ENCODE measurements at places on chromosomes 1 and 21.
A peak's percentile ranks its signal among the peaks of the same experiment; 100 is the strongest.

DNA sequence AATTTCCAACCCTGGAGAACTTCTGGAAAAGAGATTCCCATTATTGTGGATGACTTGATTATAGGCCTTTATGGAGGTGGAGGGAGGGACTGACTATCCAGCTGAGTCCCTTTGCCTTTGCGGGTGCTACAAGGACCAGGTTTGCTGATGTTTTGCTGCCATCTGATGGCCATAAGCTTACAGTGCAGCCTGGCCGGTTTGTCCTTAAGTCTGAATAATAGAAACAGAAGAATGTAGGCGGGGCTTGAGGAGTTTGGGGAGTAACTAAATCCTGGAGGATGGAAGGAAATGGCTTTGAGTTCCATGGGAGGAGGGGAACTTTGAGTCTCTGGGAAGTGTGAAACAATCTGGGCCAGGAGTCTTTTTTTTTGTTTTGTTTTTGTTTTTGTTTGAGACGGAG lies 55.7 kb upstream of the CD1D start:
- DNase-seq, result peak; percentile 10

- no peak for DNase-seq
Measured at GRCh38 chr1:62991152-62991551, 207.2 kb downstream of the ATG4C start.

GRCh38 chr1:203283597-203283996 lies 21.7 kb upstream of the BTG2 start:
- DNase-seq, result no peak

DNA sequence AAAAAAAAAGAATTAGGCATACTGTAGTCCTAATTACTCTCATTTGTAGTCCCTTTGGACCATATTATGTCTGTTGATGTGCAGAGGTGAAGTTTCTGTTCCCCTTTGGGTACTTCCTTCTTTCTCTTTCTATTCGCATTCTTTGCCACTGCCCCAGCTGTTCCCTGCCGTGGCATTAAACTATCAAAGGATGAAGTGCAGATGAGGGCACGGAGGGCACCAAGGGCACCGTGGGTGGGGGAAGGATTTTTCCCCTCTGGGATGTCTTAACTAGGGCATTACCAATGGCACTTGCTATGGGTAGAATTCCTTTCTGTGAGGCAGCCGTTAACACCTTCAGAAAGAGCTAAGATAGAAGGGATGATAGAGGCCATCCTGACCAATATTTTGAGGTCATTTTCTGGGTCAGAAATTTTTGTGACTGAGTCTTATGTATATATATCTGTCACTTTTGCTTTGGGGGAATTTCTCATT lies 4.9 kb upstream of the MAPKAPK2 start:
- DNase-seq, result no peak

DNA sequence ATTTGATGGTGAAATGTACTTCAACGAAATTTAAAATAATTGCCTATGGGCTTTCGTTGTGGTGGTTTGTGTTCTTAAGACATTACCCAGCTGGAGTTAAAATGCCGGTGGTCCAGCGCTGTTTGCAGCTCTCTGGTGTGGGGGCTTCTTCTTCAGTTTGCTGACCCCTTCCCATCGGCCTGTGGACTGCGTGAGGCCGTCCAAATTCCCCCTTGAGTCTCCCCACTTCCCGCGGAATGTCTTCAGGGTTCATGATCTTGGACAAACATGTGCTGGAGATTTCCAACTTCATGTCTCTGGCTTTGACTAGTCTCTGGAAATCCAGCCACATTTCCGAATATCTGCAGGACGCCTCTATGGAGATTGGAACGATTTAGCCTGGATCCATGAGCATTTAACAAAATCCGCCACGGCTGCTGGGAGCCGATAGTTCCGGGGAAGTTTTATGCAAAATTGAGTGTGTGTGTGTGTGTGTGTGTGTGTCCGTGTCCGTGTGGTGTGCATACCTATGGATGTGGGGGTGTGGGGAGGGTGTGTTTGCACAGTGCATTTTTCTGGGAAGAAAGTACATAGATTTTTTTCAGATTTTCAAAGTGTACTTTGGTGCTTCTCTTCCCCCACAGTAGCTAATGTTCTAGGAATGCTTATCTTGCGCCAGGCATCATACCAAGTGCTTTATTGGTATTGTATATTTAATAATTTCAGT lies 117.2 kb downstream of the PCP4 start:
- no peak for DNase-seq

- DNase-seq, result no peak
Measured at GRCh38 chr1:93828367-93828755, 50.6 kb downstream of the DNTTIP2 start.

GRCh38 chr1:205492201-205492667 lies 12.2 kb upstream of the CDK18 start:
- peak; percentile 81 for DNase-seq

GRCh38 chr21:17784180-17784598 lies 35.0 kb downstream of the C21orf91 start:
- DNase-seq, result no peak

GRCh38 chr21:38042246-38042645 lies 126.0 kb upstream of the KCNJ6 start:
- DNase-seq, result no peak

GRCh38 chr1:182283746-182284544 lies 107.6 kb downstream of the GLUL start:
- no peak for DNase-seq

DNA sequence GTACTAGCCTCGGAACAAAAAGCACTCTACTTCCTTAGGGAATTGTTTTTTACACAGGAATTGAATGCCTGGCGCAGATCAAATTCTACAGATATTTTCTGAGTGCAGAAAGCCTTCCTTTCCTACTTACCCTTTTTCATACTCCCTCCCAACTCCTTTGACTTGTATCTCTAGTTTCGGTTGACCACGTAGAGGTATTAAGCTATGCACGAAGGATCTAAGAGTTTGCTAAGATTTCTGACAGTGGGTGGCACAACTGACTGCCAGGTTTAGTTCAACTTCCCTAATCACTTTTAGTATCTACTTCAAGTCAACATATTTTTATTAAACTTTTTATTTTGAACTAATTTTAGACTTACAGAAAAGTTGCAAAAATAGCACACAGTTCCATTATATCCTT lies 5.0 kb downstream of the TOR1AIP2 start:
- DNase-seq, result no peak

DNA sequence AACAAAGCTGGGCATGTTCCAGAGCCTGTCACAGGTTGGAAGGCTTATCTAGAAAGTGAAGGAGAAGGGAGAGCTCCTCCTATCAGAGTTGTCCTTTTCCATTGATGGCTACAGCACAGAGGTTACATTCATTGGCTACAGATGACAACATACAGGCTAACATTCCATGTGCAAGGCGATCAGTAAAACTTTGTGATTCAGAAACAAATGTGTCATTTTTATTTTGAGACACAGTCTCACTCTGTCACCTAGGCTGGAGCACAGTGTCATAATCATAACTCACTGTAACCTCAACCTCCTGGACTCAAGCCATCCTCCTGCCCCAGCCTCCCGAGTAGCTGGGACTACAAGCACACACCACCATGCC lies 32.6 kb downstream of the TRIM67 start:
- DNase-seq, result no peak

DNA sequence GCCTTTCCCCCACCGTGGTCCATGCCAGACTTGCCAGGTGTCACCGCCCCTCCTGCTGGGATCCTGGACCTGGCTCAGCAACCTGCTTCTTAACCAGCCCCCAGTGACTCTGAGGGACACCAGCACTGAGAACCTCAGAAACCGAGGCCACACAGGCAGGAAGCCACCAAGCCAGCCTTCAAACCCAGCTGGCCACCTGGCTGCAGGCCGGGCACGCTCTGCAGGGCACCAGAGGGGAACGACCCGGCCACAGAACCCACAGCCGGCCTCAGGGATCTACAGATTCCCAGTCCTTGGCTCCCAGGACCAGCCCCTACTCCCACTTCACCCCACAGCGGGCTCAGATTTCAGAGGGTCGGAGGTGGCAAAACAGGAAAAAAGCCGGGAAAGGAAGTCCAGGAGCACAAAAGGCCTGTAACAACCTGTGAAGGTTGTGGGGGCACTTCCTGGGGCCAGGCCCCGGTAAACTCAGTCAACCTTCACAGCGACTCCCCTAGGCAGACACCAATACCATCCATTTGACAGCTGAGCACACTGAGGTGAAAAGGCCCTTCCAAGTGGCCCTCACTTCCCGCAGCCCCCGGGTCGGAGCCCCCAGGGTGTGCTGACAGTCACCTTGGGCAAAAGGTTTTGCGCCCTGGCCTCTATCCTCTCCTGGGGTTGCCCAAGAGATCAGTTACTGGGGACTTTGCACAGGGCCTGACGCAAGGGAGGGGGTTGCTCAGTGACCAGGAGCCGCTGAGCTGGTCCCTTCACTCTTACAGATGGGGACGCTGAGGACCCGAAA lies 14.1 kb downstream of the RUNX3 start:
- DNase-seq, result no peak

DNA sequence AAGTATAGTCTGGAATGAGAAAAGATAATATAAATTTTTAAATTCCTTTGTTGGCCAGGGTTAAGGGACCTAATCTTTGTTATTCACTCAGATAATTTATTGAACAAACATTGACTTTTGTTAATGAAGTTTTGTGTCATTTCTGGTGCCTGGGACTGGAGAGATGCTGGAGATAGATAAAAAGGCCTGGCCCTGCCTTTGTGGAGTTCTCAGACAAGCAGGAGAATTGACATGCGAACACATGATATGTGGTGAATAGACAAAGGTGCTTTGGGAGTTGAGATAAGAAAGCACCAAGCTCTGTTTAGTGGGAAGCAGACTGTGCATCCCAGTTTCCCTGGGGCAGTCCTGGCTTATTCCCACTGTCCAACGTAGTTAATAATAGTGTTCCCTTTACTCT lies 8.5 kb downstream of the C1orf21 start:
- no peak for DNase-seq

DNA sequence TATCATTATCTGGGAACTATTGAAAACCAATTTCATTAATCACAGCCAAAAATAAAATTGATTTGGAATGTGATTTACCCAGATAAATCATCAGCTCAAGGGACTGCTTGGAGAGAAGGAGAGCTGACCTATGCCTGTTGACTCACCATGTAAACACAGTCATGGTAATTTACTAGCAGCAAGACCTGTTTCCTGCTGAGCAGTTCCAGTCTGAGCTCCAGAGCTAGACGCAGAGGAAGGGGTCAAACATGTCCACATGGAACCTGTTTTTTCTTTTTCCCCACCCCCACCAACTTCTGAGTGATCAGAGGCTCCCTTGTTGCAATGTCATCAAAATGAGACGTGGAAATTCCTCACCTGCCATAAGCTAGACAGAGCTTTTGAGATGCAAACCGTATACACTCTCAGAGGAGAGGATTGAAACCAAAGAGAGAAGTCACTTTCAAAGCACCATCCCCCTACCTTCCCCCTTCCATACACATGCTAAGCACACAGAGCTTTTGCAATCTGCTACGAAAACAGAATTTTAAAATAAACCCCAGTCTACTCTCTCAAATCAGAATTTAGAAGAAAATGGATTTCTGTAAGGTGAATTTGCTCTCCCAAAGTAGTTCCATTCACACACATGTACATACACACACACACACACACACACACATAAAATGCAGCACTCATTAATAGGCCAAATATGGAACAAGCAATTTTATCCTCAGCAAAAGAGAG lies 55.9 kb upstream of the PTGFRN start:
- DNase-seq, result peak; percentile 75

DNA sequence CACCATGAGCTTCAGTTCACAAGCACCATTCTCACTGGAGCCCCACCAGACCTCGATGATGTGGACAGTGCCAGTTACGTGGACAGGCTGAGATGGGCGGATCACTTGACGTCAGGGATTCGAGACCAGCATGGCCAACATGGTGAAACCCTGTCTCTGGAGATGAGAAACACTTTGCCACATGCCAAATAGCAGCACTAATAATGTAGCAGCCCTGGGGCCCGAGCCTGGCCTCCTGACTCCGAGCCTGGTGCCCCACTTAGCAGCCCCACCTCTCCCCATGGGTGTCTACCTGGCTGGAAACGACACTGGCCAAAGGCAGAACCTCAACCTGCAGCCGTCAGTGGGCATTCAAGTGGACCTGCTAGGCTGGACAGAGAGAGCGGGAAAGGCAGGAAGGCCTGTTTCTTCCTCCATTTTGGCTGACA lies 129.1 kb downstream of the TOMM20 start:
- DNase-seq, result no peak

DNA sequence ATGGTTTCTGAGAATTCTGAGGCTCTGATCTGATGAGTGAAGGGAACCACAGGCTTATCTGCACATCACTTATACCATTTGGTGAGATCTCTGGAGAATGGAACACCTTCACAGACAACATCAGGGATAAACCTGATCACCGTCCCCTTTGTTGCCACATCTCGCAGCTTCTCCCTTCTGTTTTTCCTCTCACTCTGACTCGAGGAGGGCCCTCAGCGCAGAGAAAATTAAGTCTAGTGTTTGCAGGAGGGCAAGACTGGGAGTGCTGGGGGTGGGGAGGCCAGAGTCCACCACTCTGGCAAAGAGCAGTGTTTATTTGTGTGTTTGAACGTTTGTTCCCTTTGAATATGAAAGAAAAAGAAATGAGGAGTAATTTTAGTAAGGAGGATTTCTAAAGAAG lies 29.0 kb upstream of the BATF3 start:
- DNase-seq, result no peak

DNA sequence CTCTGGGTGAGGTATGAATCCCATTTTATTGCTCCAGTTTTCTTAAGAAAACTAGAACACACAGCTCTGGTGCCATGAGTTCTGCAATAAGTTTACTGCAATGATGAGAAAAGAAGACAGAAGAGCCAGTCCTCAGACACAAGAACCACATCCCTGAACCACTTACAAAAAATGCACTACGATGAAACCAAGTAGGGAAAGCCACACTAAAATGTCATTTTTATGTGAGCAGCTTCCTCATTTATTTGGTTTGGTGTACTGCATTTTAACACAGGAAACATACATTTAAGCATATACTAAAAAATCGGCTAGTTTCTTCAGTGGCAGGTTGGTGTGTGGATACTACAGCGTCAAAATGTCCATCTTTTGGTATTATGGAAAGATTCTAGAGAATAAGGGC lies 95.9 kb downstream of the PTPN14 start:
- no peak for DNase-seq

- DNase-seq, result no peak
Measured at GRCh38 chr1:19010995-19011844, 54.7 kb upstream of the IFFO2 start.

- DNase-seq, result no peak
Measured at GRCh38 chr1:157092831-157093230, 6.8 kb downstream of the ETV3L start.

GRCh38 chr21:29523646-29524045 lies 224.9 kb downstream of the BACH1 start:
- DNase-seq, result no peak

DNA sequence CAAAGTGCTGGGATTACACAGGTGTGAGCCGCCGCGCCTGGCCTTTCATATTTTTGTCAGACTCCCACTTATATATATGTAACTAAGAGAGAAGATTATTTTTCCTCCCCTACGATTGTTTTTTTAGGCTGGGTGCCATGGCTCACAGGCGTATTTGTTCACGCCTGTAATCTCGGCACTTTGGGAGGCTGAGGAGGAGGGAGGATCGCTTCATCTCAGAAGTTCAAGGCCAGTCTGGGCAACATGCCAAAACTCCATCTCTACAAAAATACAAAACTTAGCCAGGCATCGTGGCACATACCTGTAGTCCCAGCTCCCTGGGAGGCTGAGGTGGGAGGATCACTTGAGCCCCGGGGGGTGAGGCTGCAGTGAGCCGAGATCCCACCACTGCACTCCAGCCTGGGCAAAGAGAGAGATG lies 23.9 kb upstream of the ITLN2 start:
- no peak for DNase-seq

GRCh38 chr1:169890761-169891538 lies 2.7 kb downstream of the SCYL3 start:
- no peak for DNase-seq

All from NCI-H1417 treated with DMSO at 0.1 percent for 48 hours (cell line).